Activated CD4-positive, alpha-beta T cell treated with anti-CD3 and anti-CD28 coated beads, Interleukin-2, amount 50 U/mL, for 1 hour (primary cell): ENCODE measurements at places on chromosomes 3 and 15.

GRCh38 chr3:106381939-106382335 is 513.1 kb upstream of the CBLB start:
- DNase-seq = no peak

GRCh38 chr15:77544162-77544561 is 88.5 kb downstream of the LINGO1 start:
- DNase-seq = no peak

- no peak for DNase-seq
Observed at GRCh38 chr3:134640872-134641470, 9.9 kb downstream of the KY start.

DNA sequence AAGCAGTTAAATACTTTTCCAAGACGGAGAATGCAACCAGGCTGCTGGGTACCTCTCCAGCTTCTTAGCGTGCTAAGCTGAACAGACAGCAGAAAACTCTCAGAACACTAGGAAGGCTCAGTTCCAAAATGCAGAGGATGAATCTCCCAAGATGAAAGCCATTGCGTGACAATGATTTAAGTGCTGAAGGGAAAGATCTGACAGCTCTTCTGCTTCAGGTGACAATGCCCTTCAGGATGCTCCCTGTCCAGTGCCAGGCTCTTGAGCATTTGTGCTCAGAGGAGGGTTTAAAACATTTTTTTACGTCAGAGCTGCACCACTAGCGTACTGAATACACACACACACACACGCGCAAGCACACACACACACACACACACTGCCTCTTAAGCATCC is 26.3 kb downstream of the ARHGEF3 start:
- no peak for DNase-seq

DNA sequence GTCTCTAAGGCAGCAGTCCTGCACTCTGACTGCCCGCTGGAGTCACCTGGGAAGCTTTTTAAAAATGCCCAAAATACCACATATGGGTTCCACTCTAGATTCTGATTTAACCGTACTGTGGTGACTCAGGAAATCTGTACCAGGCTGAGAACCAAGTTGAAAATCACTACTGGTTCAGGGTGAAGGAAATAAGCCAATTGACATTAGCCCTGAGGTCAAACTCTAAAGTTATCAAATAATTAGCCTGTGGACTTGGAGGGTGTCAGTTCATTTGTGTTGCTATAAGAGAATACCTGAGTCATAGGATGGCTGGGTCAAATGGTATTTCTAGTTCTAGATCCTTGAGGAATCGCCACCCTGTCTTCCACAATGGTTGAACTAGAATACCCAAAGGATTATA is 321.7 kb upstream of the ROPN1 start:
- no peak for DNase-seq
